GM23338 (cell line): ENCODE measurements at places on chromosomes 3 and 15. TPM values are rescaled to one million over a fixed set of nuclear protein-coding genes. Genes with fewer than 3 reads are reported as not detected.

- no peaks in the 10 kb centered on the region for H3K27me3 ChIP-seq
- no peaks in the 10 kb centered on the region for H3K36me3 ChIP-seq
- no peak overlapping the region for H3K4me3 ChIP-seq
- DNase-seq: no peak
- no peak overlapping the region for H3K27ac ChIP-seq
- no peaks in the 10 kb centered on the region for H3K4me1 ChIP-seq
Measured at GRCh38 chr3:181484026-181484425, 227.7 kb upstream of the SOX2 start.

DNA sequence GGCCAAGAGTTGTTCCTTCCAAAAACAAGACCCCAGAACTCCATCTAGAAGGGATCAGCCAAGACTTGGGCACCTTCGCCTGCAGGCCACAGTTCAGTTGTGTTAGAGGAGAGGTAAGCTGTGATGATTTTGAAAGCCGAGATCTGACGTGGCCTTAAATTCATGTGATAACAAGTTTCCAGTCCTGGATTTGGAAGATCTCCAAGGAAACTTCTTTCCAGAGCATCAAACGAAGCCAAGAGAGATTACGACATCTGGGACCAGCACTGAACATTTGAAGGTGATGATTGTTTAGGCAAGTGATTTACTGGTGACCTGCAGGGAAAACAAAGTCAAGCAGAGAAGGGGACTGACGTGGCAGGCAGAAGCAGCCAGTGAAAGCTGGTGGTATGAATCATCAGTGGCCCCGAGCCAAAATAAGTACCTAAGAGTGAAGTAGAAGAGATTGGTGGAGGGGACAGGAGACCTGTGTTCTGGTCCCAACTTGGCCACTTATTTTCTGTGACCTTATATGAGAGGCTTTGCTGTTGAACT is 339.0 kb upstream of the PROK2 start:
- H3K36me3 ChIP-seq: no peaks in the 10 kb centered on the region
- H3K27ac ChIP-seq: no peak overlapping the region
- H3K4me1 ChIP-seq: no peaks in the 10 kb centered on the region
- no peaks in the 10 kb centered on the region for H3K27me3 ChIP-seq

- peak; percentile 10 for DNase-seq
- peaks cover 20% of the 10 kb centered on the region for H3K4me1 ChIP-seq
- H3K4me3 ChIP-seq: no peak overlapping the region
- H3K36me3 ChIP-seq: no peaks in the 10 kb centered on the region
- no peak overlapping the region for H3K27ac ChIP-seq
Measured at GRCh38 chr3:108861401-108861800, 38.8 kb downstream of the TRAT1 start.

PIF1 gene
- 193 and 200 TPM in 2 replicates for total RNA-seq

NANOGP8 gene
- 49.6 and 53.4 TPM in 2 replicates for total RNA-seq
